Stimulated activated CD8-positive, alpha-beta memory T cell treated with anti-CD3 and anti-CD28 coated beads, Interleukin-2, amount 100 ng/mL, for 48 hours (primary cell): ENCODE measurements at places on chromosomes 6 and 20.

GRCh38 chr20:10807013-10807412, 133.2 kb upstream of the JAG1 start:
- no peak for DNase-seq

GRCh38 chr6:73747289-73747688, 51.3 kb downstream of the CD109 start:
- DNase-seq: no peak

DNA sequence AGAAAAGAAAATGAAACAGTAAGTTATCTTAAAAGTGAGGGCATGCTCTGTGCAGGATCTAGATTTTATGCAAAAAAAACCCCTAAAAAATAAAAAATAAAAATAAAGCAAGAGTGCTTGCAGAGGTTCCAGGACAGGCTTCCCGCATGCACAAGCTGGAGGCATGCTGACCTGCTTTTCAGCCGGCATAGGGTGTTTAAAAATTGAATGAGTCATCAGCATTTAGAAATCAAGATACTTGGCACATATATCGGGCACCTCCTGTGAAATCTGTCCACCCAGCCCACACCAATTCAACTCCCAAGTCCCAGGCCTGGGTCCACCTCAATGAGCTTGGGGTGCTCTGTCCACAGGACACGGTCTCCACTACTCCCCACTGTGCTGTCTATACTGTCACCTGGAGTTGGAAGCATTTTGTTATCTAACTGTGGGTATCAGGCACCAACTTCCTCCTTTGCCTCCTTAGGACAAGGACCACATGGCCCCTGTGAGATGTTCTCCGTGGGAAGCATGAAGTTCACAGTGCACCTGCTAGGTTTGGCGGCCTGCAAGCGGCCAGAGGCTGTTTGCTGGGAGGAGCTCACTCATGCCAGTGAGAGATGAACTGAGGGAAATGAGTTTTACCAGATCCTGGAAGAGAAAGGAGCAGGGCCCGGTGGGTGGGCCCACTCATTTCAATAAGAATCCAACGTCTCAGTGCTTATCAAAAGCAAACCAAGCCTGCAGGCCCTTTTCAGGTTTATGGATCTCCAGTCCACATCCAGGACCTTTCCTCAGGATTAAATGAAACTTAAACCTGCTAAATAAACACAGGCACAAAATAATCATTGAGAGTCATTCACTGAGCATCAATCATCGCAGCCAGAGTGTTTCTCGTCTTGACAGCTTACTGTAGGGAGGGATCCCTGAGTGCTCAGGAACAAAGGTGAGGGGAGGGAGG, 121.1 kb downstream of the FOXA2 start:
- no peak for DNase-seq

DNA sequence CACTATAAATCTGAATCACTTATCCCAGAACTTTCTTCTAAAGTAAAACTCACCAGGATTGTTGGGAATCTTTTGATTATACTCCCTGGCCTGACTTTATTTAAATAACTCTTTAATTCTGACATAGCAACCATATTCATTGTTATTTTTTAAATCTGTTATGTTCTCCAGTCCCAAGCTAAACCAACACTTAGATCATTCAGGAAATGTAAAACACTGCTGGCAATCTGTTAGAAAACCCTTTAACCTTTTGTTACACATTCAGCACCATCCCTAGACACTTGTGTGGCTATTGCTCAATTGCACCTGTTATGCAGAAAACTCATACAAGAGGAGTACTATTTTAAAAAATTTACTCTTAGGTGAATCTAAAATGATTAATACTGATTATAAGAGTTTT, 101.8 kb upstream of the NHSL1 start:
- no peak for DNase-seq

DNA sequence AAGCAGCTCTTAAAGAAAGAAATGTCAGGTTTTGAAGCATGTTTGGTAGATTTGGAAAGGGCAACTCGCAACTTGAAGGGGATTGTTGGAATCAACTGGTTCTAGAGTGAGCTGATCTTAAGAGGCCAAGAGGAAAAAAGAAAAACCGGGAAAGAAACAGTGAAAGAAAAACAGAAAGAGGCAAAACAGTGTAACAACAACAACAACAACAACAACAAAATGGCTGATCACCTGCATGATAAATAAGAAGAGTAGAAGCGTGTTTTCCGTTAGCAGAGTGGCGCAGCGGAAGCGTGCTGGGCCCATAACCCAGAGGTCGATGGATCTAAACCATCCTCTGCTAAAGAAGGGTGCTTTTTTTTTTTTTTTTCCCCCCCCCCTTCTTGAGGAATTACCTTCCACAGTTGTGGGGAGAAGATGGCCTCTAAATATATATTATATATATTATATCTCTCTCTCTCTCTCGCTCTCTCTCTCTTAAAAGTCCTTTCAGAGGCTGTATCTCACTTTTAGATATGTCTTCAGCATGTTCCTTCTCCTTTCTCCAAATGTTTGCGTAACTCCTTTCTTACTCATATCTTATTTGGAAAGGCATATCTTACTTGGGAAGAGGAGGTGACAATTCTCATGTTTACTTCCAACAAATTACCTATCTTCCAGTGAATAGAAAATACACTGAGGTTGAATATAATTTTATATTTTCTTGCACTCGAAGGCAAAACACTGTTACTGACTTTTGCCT, 134.4 kb downstream of the OR2B2 start:
- no peak for DNase-seq

GRCh38 chr6:117906507-117906957, 532 bp upstream of the SLC35F1 start:
- no peak for DNase-seq

- DNase-seq: no peak
Measured at GRCh38 chr6:113481458-113481857, 375.7 kb upstream of the MARCKS start.

- no peak for DNase-seq
Measured at GRCh38 chr6:133259561-133259960, 18.4 kb downstream of the EYA4 start.

- DNase-seq: no peak
Measured at GRCh38 chr20:62838128-62838891, 21.5 kb downstream of the COL9A3 start.

DNA sequence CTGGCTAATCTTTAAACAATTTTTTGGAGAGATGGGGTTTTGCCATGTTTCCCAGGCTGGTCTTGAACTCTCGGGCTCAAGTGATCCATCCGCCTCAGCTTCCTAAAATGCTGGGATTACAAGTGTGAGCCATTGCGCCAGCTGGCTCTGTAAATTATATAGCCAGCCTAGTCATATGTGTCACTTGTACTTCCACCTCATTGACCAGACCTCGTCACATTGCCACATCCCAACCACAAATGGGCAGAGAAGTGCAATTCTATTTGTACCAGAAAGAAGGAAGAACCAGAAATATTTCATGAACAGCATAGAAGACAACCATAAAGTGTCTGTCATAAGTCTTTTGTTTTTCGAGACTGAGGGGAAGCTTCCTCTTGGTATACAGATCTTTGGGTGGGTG, 304.9 kb upstream of the RNF24 start:
- no peak for DNase-seq

DNA sequence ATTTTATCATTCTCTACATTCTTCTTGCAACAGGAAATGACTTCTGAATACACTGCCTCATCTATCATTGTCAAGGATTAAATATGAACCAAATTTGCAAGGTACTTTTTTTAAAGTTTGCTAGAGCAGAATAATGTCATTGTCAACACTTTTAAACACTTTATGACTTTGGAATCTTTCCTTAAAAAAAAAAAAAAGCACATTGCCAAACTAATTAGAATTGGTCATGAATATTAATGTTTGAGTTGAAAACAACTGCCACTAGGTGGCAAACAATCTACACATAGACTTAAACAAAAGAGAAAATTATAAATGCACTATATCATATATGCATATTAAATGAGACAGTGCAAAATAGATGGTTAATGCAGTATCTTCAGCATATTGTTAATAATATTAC, 32.5 kb upstream of the TMEM244 start:
- no peak for DNase-seq

- no peak for DNase-seq
Measured at GRCh38 chr6:116073765-116074440, 13.2 kb upstream of the FRK start.

GRCh38 chr6:149380523-149380922, 19.5 kb upstream of the SUMO4 start:
- no peak for DNase-seq

DNA sequence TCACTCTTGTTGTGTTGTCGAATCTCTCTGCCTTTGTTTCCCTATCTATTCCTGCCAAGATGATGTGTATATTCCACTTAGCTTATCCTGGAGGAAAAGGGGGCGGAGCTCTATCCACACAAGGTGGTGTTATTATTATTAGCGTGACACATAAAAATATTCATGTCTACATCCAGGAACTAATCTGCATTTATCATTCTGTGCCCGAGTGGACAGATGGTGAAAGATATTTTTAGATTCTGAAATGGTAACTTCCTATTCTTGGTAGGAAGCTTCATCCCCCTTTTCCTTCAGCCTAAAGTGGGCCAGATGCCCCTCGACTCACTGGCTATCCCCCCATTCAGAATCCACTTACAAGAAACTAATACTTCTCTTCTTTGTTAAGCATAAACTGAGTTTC, 2.0 kb downstream of the XKR7 start:
- no peak for DNase-seq
